T1000 (cell line): ENCODE measurements at places on chromosomes 13 and 19.

DNA sequence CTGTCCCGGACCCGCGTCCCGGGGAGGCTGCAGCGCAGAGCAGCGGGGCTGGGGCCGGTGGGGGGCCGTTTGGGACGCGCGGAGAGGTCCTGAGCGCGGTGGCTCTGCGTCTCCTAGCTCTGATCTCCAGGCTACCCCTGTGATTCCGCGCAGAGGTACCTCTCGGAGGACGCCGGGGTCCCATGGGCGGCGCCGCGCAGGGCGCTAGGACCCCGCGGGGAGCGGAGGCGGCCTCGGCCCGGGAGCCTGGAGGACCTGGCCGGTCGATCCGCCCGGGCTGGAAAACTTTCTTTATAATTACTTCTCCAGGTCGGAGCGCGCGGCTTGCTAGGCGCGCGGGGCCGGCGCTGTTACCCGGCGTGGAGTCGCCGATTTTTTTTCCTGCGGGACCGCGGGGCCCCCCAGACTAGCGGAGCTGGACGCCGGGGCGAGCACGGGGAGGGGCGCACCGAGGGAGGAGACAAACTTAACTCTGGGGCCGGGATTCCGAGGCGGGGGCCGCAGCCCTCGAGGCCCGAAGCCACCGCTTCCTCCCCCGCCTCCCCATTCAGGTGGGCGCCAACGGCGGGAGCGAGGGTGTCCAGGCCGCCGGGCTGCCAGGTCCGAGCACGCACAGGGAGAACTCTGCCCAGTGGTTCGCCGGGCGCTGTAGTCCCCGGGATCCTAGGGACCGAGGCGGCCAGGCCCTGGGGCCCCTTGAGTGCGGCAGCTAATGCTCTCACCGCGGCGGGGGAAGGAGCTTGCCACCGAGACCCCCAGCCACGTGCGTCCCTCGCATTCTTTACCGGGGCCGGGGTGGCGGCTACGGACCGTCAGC lies 848 bp upstream of the CEBPA start:
- no peak for DNase-seq

DNA sequence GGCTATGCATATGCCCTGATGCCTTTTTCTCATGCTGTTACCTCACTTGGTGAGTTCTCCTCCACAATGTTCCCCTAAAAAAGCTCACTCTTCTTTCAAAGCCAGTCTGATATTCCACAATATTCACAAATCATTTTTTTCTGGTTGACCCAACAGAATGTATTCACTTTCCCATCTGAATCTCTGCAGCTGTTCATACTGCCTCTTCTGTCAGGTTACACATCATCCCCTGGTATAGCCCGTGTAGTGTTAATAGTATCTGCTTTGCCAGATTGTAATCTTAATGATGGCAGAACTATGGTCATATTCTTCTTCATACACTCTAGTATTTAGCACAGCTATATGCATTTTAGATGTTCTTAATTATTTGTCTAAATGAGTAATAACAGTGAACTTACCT lies 544.3 kb downstream of the EFNB2 start:
- DNase-seq: no peak

GRCh38 chr13:72384879-72385278 lies 342.6 kb downstream of the MZT1 start:
- no peak for DNase-seq

DNA sequence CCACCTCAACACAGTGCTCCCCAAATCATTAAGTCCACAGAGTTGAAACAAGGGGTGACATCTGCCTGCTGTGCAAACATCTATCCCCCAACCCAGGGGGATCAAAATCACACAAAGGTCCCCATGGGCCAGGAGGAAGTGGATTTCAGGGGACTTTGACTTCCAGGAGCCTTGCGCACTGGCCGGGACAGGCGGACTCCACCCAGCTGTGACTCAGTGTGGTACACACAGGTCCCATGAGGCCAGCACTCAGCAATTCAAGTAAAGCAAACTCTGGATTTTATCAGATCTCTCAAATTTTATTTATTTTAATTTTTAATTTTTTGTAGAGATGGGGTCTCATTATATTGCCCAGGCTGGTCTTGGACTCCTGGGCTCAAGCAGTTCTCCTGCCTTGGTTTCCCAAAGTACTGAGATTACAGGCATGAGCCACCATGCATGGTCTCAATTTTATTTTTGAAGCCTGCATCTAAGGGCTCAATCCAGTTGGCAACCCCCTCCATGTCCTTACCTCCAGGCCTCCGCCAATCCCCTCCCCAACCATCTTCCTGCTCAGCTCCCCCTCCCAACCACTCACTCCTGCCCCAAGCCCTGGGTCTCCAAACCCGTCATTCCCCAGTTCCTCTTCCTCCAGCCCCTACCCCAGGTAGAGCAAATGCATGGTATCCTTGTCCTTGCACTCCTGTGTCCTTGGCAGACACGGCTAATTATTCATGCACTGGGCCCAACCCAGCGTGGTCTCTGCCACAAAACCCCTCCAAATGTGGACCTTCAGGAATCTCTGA lies 18.2 kb downstream of the ARHGAP33 start:
- DNase-seq: peak; percentile 22

GRCh38 chr13:97359181-97360057 lies 74.5 kb upstream of the RAP2A start:
- no peak for DNase-seq

- DNase-seq: no peak
Observed at GRCh38 chr13:114288157-114288591, 6.8 kb downstream of the UPF3A start.

DNA sequence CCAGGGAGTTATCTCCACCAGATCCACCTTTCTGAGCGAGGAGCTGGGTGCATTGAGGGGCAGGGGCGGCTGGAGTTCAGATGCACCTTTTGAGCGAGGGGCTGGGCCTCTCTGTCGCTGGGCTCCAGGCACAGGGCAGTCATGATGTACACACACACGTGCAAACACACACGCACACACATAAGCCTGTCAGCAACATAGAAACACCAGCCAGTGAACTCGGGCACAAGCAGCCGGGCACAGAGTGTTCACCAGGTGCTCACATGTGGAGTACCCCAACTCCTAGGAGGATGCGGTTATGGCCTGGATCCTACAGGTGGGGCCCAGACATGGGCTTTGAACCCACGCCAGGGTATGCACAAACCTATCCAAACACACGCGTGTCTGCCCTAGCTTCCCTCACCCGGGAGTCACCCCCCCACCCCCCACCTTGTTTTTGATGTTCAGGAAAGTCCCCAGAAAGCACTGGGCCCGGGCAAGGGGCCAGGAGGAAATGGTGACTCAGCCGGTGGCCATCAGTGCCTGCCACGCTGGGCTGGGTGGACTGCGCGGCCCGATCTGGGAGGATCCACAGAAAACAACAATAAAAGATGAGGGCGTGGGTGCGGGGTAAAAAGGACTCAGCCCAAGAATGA lies 13.3 kb downstream of the ARRDC2 start:
- DNase-seq: peak; percentile 81

DNA sequence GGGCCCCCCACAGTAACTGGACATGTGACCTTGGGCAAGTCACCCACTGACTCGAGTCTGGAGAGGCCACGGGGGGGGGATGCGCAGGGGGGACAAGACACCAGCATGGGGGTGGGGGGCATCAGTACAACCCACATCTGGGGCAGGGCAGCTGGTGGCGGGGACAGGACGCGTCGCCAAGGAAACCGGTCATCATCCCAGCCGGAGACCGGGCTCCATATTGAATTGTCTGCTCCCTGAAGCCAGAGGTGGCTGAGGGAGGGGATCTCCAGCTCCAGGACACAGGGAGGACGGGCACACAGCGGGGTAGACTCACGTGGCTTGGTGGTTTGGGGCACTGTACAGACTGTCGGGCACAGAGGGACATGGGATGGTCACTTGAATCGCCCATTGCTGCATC lies 11.4 kb downstream of the ONECUT3 start:
- no peak for DNase-seq

GRCh38 chr13:40592035-40592434 lies 74.4 kb downstream of the FOXO1 start:
- DNase-seq: no peak

DNA sequence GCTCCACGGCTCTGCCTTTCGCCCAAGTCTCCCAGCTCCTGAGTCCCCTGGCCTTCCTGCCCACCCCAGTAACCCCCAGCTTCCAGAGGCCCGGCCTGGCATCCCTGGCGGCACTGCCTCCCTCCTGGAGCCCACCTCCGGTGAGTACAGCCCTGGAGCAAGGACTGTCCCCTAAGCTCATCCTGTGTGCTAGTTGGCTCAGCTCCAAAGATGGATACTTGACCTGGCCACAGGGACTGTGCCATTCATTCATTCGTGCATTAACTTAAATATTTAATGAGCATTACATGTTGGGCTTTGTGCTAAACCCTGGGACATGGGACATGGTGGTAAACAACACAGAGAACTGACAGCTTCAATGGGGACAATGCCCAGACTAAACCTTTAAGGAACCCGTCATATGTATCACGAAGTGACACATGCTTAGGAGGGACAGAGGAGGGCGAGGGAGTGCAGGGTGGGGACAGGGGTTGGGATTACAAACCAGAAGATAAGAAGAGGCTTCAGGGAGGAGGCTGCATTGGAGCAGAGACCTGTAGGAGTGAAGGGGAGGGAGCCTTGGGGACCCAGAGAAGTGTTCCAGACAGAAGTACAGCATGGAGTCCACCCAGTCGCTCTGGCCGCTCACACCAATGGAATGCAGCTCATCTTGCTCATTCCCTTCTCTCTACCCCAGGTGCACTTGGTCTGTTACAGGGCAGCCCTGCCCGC lies 6.9 kb upstream of the OVOL3 start:
- no peak for DNase-seq

GRCh38 chr13:27919659-27919933 lies 204 bp upstream of the PDX1 start:
- DNase-seq: no peak

DNA sequence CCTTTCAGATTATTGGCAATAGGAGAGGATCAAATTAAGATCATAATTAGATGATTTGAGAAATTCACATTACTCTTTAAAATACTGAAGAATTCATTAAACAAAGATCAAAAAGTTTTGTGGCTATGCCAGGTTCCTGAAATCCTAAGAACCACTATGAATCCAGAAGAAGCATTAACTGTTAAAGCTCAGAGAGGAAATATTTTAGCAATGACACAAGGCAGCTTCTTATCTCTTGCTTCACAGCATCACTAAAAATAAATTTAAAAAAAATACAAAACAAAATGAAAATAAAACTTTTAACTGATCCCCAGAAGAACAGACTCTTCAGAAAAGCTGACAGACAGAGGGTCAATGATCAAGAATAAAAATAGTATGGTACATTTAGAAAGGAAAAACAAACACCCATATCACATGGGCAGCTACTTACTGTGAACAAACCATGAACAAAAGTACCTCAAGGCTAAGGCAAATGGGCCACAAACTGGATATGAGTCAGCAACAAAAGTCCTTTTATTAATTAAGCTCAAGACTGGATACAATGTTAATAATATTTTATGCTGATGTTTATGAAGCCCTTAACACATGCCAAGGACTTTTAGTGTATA lies 19.6 kb downstream of the RNF6 start:
- DNase-seq: no peak

- no peak for DNase-seq
Observed at GRCh38 chr13:98942485-98942884, 35.4 kb downstream of the DOCK9 start.

DNA sequence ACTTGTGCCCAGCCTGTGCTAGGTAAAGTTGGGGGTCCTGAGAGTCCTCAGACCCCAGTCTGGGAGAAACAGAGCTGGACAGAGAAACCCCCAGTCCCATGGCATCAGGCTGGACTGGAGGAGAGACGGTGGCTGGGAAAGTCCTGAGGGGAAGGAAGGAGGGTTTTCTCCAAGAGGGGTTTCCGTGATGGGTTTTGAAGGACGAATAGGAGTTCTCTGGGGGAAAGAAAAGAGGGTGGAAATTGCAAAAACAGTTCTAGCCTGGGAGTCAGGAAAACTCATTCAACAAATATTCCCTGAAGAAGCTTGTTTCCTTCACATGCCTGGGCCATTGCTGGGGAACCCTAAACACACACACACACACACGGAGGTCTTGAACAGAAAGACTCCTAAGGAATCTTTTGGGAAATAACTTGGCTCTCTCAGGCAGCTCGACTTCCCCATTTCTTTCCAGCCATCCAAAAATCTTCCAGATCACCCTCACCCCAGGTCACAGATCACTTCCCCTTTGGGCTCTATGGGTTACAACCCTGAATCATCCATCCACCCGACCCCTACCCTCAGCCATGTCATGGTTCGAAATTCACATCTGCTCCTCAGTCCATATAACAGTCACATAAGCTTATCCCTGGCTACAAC lies 47.5 kb downstream of the COLGALT1 start:
- DNase-seq: no peak

- DNase-seq: no peak
Observed at GRCh38 chr13:50401721-50402465, 386.6 kb downstream of the KCNRG start.

DNA sequence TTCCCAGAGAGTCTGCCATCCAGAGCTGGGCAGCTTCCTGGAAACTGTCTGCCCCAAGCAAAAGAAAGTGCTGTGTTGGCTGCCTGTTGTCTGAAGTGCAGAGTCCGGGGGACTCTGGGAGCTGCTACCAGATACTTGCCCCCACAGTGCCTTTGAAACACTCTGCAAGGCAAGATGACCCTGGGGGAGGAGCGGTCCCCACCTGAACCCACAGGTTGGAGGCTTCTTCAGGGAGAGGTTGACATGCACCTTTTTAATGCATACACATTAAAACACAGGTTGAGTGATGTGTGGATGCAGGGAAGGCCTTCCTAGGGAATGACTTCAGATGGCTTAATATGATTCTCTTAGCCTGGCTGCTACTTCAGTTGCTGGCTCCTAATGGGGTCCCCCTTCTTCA lies 479.5 kb downstream of the ZNF536 start:
- DNase-seq: no peak

DNA sequence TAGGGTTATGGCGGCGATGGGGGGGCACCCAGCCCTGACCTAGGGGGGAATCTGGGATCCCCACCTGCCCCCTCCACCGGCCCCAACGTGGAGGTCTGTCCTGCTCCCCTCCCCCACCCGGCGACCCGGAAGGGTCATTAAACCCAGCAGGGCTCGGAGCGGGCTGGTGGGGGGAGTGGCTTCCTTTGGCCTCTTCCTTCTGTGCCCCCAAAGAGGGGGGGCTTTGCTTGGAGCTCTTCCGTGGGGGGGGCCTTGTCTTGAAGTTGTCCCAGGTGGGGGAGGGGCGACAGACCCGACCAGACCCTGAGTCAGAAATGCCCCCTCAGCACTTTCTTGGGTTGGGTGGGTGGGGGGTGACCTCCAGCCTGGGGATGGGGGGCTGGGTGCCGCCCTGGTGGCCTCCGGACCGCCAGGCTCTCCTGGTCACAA lies 1.5 kb downstream of the ARID3A start:
- no peak for DNase-seq

GRCh38 chr13:31227870-31228269 lies 28.1 kb downstream of the B3GLCT start:
- no peak for DNase-seq
